ENCODE measurements at places on chromosomes 12 and 14. TPM values are rescaled to one million over a fixed set of nuclear protein-coding genes. Genes with fewer than 3 reads are reported as not detected.

LRFN5 gene
- 1.2 TPM for total RNA-seq

PKP2 gene
- total RNA-seq: 0.06 TPM

ASB8 gene
- total RNA-seq: 20.6 TPM

PGF gene
- 15.2 TPM for total RNA-seq

RTN1 gene
- total RNA-seq: 2.9 TPM

EPS8 gene
- total RNA-seq: 244 TPM

DEPDC4 gene
- total RNA-seq: 0.75 TPM

KRT73 gene
- total RNA-seq: not detected

RAD51AP1 gene
- total RNA-seq: 12.0 TPM

DBX2 gene
- not detected for total RNA-seq

OTUB2 gene
- 1.2 TPM for total RNA-seq

NOS1 gene
- total RNA-seq: under 0.01 TPM

CBX5 gene
- total RNA-seq: 44.6 TPM

DEGS2 gene
- under 0.01 TPM for total RNA-seq

AGAP2 gene
- total RNA-seq: 0.19 TPM

YEATS4 gene
- total RNA-seq: 10.3 TPM

TSPAN11 gene
- total RNA-seq: 0.26 TPM

CCDC38 gene
- under 0.01 TPM for total RNA-seq

AJUBA gene
- 19.0 TPM for total RNA-seq

ACSM4 gene
- not detected for total RNA-seq

OR4K5 gene
- total RNA-seq: not detected

Data from aortic smooth muscle cell (primary cell).